Activated T-helper 1 cell treated with Interleukin-2 at 50 U/mL for 16 hours (primary cell): ENCODE measurements at places on chromosomes 1 and 21.

DNA sequence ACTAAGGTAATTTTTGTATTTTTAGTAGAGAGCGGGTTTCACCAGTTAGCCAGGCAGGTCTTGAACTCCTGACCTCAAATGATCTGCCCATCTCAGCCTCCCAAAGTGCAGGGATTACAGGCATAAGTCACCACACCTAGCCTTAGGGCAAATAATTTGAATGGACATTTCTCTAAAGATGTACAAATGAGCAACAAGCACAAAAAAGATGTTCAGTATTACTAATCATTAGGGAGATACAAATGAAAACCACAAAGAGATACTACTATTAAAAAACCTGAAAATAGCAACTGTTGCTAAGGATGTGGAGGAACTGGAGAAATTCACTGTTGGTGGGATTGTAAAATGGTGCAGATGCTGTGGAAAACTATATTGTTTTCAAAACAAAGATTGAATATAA, 79.1 kb downstream of the GABPA start:
- no peak for DNase-seq

GRCh38 chr21:45592208-45592619, 50.0 kb upstream of the SLC19A1 start:
- peak; percentile 46 for DNase-seq

DNA sequence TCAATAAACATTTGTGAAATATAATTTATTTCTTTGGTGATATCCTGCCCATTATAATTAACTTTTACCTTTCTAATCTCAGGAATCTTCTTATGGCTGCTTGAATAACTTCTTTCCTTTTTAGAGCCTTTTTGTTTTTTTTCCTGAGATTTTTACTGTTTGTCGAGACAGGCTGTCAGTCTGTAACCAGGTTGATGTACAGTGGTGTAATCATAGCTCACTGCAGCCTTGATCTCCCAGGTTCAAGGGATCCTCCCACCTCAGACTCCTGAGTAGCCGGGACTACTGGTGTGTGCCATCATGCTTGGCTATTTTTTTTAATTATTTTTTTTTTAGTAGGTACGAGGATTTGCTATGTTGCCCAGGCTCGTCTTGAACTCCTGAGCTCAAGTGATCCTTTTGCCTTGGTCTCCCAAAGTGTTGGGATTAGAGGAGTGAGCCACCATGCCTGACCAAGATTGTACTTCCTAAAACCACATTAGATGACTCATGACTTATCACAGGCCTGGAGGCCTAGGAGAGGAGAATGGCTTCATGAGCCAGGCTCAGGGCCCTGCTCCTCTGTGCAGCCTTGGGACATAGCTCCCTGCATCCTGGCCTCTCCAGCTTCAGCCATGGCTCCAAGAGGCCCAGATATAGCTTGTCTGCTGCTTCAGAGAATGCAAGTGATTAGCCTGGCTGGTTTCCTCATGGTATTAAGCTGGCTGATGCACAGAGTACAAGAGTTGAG, 48.6 kb downstream of the CTH start:
- DNase-seq: no peak

DNA sequence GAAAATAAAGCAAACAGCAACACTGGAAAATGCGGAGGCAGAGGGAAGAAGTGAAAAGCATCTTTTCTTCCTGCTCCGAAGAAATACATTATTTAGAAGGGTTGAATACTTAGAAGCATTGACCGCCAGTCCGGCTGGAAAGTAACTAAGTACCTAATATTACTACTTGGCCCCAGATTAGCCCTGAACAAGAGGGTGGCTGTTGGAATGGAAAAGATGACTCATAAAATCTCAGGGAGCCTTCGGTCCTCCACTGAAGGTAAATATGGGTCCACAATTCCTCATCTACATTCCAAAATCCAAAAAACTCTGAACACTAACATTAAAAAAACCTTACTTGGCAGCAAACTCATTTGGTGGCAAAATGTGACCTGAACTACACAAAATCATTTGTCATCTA, 40.1 kb downstream of the BCAR3 start:
- no peak for DNase-seq

DNA sequence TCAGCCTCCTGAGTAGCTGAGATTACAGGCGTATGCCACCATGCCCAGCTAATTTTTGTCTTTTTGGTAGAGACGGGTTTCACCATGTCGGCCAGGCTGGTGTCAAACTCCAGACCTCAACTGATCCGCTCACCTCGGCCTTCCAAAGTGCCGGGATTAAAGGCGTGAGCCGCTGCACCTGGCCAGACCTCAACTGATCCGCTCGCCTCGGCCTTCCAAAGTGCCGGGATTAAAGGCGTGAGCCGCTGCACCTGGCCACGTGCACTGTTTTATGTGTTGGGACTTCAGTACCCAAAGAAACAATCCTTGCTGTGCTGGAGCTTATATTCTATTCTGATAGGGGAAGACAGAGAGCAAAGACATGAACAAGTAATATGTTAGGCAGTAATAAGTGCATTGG, 10.1 kb downstream of the TRAF5 start:
- DNase-seq: no peak

DNA sequence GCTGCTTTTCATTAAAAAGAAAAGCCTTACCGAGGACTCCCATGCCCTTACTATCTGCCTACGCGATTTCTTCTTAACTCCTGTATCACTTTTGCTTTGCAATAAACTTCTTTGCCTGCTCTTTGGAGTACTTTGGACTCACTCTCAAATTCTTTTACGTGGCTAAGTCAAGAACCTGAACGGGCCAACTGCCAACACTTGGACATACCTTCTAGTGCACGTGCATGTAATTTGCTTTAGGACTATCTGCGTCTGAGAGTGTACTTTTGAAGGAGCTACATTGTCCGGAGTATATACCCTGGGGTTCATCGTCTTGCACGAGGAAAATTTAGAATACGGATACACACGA, 3.6 kb upstream of the OTUD3 start:
- DNase-seq: no peak

- DNase-seq: no peak
Measured at GRCh38 chr1:119935915-119936314, 39.6 kb upstream of the ADAM30 start.
